Stimulated activated CD4-positive, alpha-beta T cell treated with anti-CD3 and anti-CD28 coated beads, Interleukin-2, amount 100 ng/mL, for 24 hours (primary cell): ENCODE measurements at places on chromosomes 7 and 10.

GRCh38 chr7:84123965-84124547, 70.5 kb downstream of the SEMA3A start:
- DNase-seq = no peak

DNA sequence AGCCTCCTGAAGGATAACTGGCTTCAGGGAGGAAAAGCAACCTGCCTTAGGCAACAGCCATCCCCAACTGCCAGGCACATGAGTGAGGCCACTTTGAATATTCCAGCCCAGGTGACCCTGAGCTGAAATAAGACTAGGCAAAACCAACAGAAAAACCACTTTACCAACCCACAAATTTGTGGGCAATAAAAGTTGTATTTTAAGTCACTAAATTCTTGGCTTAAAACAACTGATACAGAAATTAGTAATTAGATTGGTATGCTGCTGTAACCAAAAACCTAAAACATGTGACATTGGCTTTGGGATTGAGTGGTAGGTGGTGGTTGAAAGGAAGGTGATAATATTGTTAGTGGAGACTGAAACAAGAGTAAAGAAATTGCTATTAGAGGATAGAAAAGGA, 39.9 kb downstream of the ABCB4 start:
- no peak for DNase-seq

DNA sequence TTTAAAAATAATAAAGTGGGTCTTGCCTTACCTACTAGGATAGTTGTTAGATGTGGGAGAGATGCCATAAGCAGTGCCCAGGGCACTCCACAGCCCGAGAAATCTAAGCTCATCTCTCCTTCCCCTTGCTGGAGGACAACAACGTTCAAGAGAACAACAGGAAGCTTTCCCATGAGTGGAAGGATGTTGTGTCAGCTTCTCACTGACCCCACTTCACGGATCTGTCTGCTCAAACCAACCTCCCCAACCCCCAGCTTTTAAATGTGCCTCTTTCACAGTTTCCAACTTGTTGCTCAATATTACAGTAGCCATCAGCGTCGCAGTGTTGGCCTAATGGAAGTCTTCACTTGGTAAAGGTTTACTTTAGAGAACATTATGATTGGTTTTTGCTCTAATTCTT, 72.1 kb downstream of the PTPRE start:
- no peak for DNase-seq

DNA sequence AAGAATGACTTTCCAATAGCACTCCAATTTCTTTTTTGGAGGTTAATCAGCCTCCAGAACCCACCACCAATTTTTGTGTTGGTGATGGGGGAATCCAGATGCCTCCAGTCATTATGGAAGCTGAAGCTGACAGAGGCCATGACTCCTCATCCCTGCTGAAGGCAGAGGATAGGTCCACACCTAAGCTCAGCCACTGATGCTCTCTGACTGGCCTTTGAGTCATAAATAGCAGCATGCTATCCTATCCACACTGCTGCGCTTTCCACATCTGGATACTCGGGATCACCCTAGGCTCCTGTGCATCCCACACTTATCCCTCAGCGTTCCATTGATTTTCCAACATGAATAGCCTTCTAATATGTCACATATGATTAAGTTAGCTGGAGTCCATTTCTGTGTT, 124.2 kb downstream of the TES start:
- no peak for DNase-seq

GRCh38 chr10:23693925-23694324, 255.1 kb downstream of the OTUD1 start:
- no peak for DNase-seq

DNA sequence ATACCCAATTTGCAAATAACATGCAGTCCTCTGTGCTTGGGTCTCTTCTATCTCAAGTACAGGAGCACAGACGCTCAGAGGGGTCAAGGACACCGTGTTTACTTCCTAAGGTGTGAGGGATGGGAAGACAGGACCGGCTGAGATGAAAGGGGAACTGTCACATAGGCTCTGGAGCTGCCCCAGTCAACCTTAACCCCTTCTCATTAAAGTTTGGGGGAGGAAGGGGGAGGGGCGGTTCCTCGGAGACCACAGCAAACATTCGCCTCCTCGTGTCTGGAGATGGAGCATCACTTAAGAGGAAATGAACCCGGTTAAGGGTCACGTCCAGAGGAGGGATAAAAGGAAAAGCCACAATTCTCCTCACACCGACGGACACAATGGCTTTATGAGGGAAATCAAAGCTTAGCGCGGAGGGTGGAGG, 1.1 kb downstream of the SH3PXD2A start:
- no peak for DNase-seq

- DNase-seq = no peak
Measured at GRCh38 chr7:133618970-133619369, 366.1 kb downstream of the EXOC4 start.

GRCh38 chr7:115634633-115635032, 395.9 kb downstream of the TFEC start:
- no peak for DNase-seq

- no peak for DNase-seq
Measured at GRCh38 chr10:118374404-118374803, 32.3 kb upstream of the FAM204A start.

DNA sequence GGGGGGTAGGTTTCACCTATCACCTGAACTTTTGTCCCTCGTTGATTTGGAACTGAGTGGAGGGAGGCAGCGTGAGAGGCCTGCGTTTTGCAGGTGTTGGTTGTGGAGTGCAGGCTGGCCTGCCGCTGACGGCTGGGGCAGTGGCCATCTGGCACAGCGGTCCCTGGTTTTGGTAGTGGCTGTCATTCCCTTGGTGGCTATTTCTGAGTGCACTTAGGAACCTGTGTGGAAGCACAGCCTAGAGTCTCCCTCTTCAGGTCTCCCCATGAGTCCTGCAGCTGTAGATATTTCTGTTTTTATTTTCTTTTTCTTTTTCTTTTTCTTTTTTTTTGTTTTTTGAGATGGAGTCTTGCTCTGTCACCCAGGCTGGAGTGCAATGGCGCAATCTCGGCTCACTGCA, 129.2 kb downstream of the CUL2 start:
- DNase-seq = no peak

- no peak for DNase-seq
Measured at GRCh38 chr10:119477444-119477843, 65.1 kb downstream of the RGS10 start.

- DNase-seq = no peak
Measured at GRCh38 chr10:31701546-31701945, 227.1 kb downstream of the ARHGAP12 start.

GRCh38 chr7:54833001-54833467, 74.0 kb upstream of the SEC61G start:
- DNase-seq = no peak

- no peak for DNase-seq
Measured at GRCh38 chr7:125423458-125424155, 494.0 kb upstream of the POT1 start.

- no peak for DNase-seq
Measured at GRCh38 chr7:106031300-106032035, 68.4 kb downstream of the CDHR3 start.

- DNase-seq = no peak
Measured at GRCh38 chr7:45506059-45506458, 68.1 kb upstream of the ADCY1 start.

DNA sequence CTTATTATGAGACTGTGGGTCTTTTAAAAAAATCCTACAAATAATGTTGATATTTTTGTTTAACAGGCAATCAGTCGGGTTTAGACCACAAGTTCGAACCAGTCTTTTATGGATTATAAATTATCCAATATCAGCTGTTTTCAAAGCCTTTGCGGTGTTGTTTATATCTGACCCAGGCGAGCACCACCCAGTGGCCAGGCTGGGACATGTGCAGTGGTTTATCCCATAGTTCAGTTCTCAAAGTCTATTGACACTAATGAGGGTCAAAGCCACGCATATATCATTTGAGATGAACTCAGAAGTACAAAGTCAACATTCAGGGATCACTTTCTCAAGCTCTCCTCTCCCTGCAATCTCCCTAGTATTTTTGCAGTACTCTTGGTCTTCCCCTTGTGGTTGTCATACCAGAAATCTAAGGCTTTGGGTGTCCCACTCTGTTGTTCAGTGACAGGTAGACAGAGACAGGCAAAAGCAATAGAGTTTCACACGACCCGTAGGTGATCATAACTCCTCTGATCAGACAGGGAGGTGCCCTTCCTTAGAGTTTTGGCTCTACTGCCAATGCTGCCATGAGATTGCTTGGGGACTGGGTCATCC, 117.4 kb upstream of the POM121L12 start:
- DNase-seq = no peak

- no peak for DNase-seq
Measured at GRCh38 chr10:119364645-119365600, 157.6 kb downstream of the GRK5 start.
